ENCODE measurements at places on chromosomes 3 and 15.
A peak's percentile ranks its signal among the peaks of the same experiment; 100 is the strongest.

- no peak for DNase-seq
Observed at GRCh38 chr3:42711491-42712343, 9.1 kb upstream of the HHATL start.

GRCh38 chr15:69661871-69662644, 209.4 kb downstream of the RPLP1 start:
- no peak for DNase-seq

DNA sequence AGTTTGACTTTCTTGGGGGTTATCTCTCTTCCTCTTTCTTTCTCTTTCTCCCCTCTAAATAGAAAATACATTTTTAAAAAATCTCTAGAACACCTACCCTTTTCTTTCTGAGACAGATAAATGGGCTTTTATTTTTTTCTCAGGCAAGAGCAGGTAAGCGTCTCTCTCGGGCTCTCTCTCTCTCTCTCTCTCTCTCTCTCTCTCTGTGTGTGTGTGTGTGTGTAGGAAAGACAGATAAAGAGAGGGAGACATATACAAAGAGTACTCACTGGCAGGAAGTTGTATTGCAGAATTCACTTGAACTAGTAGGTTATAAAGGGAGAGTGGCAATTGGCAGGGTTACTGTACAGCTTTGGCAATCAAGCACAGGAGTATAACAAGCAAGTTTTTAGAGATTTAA, 118.1 kb upstream of the LSAMP start:
- DNase-seq = no peak

GRCh38 chr3:174438501-174439145, 420.5 kb upstream of the NAALADL2 start:
- DNase-seq = no peak

- no peak for DNase-seq
Observed at GRCh38 chr15:78024519-78024870, 53.0 kb downstream of the TBC1D2B start.

DNA sequence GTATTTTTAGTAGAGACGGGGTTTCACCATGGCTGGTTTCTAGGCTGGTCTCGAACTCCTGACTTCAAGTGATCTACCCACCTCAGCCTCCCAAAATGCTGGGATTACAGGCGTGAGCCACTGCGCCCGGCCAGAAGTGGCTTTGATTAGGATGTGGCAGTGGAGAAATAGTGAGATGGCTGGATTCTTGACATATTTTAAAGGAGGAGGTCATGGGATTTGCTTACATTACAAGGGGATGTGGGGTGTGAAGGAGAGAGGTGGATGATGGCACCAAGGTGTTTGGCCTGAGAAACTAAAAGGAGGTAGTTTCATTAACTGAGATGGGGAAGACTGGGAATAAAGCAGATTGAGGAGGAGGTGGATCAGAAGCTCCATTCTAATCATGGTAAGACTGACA, 15.0 kb upstream of the LTF start:
- no peak for DNase-seq

GRCh38 chr3:93843981-93844380, 129.7 kb downstream of the PROS1 start:
- peak; percentile 39 for DNase-seq

All from AG08396 (cell line).